ENCODE measurements at places on chromosomes 1 and 21.

DNA sequence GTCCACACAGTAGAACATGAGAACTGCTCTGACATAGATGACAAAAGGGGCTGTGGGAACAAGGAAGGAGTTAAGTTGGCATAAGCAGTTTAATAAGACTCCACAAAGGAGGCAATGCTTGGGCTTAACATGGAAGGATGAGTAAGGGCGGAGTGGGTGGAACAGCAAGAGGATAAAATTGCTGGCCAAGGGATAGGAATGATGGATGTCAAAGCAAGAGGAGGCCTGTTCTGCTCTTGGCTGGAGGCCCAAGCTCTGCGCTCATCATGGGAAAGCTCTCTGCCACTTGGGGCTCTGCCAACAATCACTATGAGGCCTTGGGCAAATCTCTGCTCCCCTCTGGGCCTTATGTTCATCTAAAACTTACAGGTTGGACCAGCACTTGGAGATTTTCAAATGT is 98.3 kb upstream of the CAMK1G start:
- DNase-seq: no peak

- no peak for DNase-seq
These were observed 320.7 kb downstream of the PTPRU start for GRCh38 chr1:29557066-29557465.

- no peak for DNase-seq
These were observed 541.3 kb downstream of the DPYD start for GRCh38 chr1:97379387-97380075.

GRCh38 chr1:91768120-91768519 is 117.8 kb downstream of the TGFBR3 start:
- DNase-seq: no peak

DNA sequence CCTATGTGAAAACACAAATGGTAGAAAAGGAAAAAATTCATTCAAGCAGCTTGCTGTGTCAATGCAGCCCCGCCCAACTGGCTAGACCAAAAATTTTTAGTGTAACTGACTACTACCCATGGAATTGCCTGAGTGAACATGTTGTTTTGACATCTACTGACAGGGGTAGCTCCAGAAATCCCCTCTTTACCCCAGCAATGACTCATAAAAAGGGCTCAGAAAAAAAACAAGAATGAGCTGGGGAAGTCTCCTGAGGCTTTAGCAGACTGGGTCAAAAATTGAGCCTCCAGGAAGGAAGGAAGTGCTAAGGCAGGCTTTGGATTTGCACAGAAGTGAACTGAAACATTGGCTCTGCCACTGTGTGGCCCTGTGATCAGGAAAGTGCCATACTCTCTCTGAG is 24.4 kb upstream of the FGGY start:
- DNase-seq: no peak

GRCh38 chr1:218669431-218669830 is 324.3 kb downstream of the TGFB2 start:
- DNase-seq: no peak

DNA sequence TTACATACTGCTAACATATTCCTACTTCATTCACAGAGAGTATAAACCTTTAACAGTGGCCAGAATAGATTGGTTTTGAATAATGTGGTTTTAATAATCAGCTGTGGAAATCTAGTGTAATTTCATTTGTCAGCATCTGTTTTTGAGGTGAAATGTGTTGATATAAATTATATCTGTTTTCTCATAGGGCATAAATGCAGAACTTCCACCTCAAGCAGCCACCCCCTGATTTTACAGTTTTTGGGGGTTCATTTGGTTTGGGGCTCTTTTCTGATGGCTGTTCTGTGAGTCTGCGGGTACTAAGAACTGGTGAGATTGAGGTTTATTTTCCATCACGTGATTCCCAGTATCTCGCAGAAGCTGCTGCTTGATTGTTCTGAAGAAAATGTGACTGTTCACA is 23.2 kb downstream of the EDARADD start:
- no peak for DNase-seq

- DNase-seq: no peak
These were observed 610 bp downstream of the COL6A2 start for GRCh38 chr21:46098303-46099141.

DNA sequence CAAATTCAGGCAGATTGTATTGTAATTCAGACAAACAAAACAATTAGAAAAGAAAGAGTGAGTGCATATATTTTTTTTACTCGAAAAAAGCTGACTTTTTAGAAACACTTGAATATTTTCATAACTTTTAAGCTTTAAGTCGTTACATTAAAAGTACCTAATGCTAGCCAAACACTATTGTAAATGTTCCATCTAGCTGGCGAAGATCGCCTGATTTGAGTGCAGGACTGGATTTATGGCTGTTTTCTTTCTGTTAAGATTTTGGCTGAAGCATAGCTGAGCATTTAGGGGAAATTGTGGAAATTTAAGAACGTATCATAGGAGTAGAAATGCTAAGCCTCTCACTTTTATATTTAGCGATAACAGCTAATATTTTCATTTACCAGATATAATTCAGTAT is 24.6 kb downstream of the LRRC7 start:
- DNase-seq: no peak

DNA sequence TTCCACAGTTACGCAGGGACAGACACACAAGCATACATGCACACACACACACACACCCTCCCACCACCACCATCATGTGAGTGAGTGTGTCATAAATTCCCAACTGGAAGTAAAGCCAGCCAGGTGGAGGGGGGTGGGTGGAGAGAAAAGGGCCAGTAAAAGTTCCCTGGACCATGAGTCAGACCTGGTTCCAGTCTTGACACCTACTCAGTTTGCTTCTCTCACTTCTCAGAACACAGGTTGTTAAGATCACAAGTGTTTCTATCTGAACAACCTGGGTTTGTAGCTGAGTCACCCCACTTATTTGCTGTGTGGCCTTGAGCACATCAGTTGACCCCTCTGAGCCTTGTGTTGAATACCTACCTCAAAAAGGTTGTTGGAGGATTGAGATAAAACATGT is 9.6 kb downstream of the EPHA10 start:
- no peak for DNase-seq

- DNase-seq: no peak
These were observed 32.3 kb downstream of the CCDC185 start for GRCh38 chr1:223425550-223425949.

DNA sequence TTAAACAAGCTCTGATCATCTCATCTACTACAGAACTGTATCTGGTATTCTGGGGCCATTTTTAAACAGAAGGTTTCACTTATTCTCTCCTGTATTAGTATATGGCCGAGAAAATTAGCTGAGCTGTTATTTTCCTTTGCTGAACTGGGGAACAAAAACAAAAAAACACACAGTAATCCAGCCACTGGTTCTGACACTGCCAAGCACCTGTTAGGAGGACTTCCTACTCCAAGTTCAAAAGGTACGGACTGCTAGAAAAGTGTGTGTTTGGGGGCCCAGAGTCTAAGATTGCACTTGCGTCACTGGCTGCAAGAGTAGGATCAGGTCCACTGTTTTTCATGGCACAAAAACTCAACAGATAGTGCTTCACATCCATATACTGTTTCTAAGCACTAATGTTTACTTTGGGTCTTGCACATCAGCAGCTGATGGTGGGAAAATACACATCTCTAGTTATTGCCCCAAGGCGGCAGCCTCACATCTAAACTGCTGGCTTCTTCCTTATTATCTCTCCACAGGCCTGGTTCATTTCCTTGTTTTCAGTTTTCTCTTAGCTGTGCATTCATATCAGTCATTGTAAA is 226.1 kb downstream of the FGGY start:
- no peak for DNase-seq

GRCh38 chr21:14116080-14116481 is 94.7 kb downstream of the LIPI start:
- DNase-seq: no peak

- no peak for DNase-seq
These were observed 169.0 kb downstream of the AGBL4 start for GRCh38 chr1:49854741-49855140.

DNA sequence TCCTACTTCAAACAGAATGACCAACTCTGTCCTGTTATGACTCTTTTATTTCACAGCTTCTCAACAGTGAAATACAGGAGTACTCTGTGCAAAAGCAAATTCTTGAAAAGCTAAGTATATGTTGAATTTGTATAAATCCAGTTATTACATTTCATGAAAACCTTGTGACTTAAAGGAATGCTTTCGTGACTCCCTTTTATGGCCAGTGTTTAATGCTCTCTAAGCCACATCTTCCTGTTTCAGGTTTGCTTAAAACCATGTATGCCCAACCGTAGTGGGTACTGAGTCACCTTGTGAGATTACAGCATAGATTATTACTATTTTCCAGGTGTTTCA is 40.2 kb upstream of the KIF1B start:
- no peak for DNase-seq

DNA sequence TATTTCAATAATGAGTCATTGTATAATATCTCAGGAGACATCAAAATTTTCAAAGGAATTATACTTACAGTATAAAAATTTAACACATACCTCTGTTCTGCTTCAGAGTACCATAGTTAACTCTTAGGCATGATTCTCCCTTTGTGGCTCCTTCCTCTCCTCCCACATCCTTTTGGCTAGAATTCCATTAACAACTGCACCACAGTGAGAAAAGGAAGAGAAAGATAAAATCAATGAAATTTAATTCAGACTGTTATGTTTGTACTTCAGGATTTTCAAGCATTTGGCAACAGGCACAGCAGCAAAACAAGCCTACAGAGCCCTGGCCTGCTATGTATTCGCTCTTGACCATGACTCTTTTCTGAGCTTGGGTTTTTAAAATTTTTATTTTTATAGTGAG is 57.2 kb upstream of the SGIP1 start:
- DNase-seq: no peak

DNA sequence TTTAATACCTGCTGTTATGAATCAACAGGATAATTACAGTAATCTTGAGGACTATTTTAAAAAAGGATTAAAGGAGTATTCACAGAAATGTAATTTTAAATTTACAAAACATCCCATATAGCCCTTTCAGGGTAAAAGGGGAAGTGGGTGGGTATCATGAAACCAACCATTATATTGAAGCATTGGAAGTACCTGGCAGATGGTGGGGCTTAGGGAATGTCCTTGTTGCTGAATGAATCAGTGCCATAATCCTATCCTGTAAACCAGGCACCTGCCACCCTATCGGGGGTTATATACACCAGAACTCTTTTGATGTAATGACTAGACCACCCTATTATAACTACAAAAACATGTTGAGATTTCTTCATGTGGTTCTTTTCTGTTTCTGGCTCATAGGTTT is 30.4 kb downstream of the CDC14A start:
- no peak for DNase-seq

- no peak for DNase-seq
These were observed 212.0 kb downstream of the PRDM2 start for GRCh38 chr1:13911697-13912619.

DNA sequence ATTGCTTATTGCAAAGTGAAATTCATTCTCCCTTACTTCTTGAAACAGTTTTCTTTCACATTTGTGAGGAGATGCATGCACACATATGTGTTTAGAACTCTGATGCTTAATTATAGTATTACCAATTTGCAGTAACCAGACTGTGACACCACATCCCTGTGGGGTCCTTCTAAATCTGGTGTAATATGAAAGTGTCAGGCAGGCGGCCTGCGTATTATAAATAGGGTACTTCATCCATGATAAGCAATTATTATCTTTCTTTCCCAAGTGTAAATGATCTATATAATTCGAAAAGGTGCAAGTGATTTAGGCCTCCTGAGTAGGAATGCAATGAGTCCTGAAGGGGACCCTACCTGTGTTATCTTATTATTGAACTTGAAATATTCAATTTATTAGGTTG is 876 bp downstream of the EFCAB7 start:
- DNase-seq: no peak

- DNase-seq: no peak
These were observed 1.2 kb downstream of the SH3GLB1 start for GRCh38 chr1:86705665-86705985.

DNA sequence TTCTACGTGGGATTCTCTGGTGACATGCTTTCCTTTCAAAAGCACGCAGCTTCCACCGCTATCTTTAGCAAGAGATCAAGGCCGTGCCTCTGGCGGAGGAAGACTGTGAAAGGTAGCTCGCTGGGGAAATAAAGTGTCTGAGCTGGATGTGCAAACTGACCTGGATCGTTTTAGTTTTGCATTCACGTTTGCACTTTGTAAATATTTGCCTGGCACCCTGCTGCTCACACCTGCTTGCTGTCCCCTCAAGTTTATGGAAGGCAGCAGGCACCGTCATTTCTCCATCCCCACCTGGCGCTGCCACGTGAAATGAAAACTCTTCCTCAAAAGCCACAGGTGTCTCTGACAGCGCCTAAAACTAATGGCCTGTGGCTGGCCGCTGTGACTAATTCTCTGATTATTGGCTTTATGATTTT is 44.0 kb upstream of the TARDBP start:
- no peak for DNase-seq

- DNase-seq: no peak
These were observed 7.6 kb upstream of the IFNAR1 start for GRCh38 chr21:33317145-33317544.

GRCh38 chr1:184507165-184507564 is 120.3 kb downstream of the C1orf21 start:
- no peak for DNase-seq

DNA sequence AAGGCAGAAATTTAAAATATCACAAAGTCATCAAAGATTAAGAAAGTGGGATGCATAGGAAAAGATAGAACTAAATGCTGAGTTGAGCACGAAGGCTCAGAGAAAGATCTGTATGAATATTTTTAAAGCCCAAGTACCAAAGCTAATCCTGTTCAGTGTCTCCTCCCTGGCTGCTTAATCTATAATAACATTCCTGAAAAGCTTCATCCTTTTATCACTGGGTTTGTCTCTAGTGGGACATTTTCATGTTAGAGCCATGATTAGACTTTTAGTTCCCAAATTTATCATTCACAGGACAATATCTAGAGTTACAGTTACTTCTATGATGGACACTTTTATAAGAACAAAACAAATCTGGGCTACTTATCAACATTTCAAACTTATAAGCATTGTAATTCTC is 38.6 kb downstream of the TNFSF18 start:
- DNase-seq: no peak

- no peak for DNase-seq
These were observed 90.2 kb upstream of the VCAM1 start for GRCh38 chr1:100629391-100629790.

DNA sequence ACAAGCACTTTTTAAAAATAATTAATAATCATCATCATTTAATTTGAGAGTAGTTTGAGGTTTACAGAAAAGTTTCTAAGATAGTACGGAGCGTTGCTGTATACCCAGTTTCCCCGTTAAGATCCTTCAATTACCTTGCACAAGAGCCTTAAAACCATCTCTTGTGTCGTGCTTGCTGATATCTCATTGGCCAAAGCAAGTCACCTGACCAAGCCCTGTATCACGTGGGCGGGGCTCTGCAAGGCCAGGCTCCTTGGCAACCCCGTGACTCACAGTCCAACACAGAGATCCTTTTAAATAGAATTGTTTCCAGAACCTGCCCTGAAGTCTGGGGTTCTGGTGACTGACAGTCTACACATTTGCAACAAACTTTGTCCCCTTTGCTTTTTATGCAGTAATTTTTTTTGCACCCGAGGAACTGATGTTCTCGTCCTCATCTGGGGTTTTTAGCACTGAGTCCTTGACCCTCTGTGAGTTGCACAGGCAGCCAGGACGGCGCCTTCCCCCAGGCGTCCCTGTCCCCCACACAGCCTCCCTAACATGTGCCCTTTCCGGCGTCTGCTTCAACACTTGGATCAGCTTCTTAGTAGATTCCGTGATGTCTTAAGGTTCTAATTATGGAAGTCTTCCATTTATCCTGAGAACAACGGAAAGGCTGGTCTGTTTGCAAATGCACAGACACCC is 183.3 kb upstream of the TMEM51 start:
- DNase-seq: no peak

GRCh38 chr1:4965346-4966075 is 311.1 kb downstream of the AJAP1 start:
- DNase-seq: no peak

- no peak for DNase-seq
These were observed 12.0 kb upstream of the PHLDA3 start for GRCh38 chr1:201481004-201481380.

Data from stimulated activated CD4-positive, alpha-beta T cell treated with anti-CD3 and anti-CD28 coated beads, Interleukin-12 subunit alpha, Interleukin-12 subunit beta, amount 100 ng/mL, for 4 hours (primary cell).